ENCODE measurements at places on chromosomes 5 and 9.

- no peak for DNase-seq
Observed at GRCh38 chr5:68033029-68033428, 182.5 kb upstream of the PIK3R1 start.

- no peak for DNase-seq
Observed at GRCh38 chr5:93294199-93294598, 286.8 kb downstream of the NR2F1-AS1 start.

DNA sequence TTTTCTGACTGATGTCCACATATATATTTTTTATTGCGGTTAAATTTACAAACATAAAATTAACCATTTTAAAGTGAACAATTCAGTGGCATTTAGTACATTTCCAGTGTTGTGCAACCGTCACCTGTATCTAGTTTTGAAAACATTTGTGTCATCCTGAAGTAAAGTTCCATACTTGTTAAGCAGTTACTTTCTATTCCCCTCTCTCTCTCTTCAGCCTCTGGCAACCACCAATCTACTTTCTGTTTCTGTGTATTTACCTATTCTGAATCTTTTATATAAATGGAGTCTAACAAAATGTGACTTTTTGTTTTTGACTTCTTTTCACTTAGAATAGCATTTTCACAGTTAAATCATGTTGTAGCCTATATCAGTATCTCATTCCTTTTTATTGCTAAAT, 480.1 kb upstream of the SMARCA2 start:
- DNase-seq = no peak

- no peak for DNase-seq
Observed at GRCh38 chr9:35636135-35636876, 14.4 kb downstream of the SIT1 start.

- no peak for DNase-seq
Observed at GRCh38 chr9:68704814-68705530, at the start of gene PIP5K1B. Gene PIP5K1B (plus strand): TSS chr9:68705240. CDS start chr9:68822615, 117,375 bp downstream.

DNA sequence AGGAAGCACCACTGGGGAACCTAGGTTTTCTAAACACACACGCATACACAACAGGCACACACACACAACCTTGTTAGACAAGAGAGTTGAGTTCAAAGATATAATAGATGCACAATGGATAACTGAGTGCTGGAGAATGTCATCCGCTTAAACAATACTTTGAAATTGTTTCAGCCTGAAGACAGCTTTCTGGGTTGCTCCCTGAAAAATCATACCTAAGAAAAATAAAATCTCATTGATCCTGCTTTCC, 126.1 kb downstream of the TMEM161B start:
- no peak for DNase-seq

- no peak for DNase-seq
Observed at GRCh38 chr5:132677682-132678400, 4.1 kb downstream of the IL4 start.

DNA sequence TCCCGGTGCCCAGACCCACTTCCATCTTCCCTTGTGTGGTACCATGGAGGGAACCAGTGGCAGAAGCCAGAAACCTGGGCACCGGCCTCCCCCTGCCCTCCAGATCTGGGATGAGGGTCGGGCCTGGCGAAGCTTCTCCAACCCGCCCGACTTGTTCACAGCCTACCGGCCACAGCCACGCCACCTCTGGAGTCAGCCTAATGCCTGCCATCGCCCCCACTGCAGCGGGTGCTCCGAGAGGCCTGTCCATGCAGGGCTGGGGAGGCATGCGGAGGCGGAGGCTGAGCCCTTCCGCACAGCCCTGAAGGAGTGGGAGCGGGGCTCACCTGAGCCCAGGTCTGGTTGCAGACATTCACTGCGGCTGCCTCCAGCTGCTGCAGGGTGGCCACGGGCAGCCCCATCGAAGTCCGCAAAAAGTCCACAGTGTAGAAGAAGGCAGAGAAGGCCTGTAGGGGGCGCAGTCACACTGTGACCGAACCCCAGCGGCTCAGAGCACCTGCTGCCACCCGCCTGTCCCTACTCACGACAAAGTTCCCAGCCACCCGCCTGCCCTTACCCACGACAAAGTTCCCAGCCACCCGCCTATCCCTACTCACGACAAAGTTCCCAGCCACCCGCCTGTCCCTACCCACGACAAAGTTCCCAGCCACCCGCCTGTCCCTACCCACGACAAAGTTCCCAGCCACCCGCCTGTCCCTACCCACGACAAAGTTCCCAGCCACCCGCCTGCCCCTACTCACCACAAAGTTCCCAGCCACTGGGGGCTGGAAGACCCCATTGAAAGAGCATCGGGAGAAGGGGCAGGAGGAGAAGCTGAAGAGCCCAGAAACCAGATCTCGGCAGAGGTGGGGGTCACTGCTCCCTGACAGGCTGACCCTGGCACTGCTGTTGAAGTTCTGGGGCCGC, 3.8 kb upstream of the NPDC1 start:
- DNase-seq = peak; percentile 89
